T-helper 2 cell treated with Interferon-gamma antibody and Interleukin-4, amounts not matched to agents 5 μg/mL and 100 μg/mL, for 36 hours (primary cell): ENCODE measurements at places on chromosomes 4 and X.

DNA sequence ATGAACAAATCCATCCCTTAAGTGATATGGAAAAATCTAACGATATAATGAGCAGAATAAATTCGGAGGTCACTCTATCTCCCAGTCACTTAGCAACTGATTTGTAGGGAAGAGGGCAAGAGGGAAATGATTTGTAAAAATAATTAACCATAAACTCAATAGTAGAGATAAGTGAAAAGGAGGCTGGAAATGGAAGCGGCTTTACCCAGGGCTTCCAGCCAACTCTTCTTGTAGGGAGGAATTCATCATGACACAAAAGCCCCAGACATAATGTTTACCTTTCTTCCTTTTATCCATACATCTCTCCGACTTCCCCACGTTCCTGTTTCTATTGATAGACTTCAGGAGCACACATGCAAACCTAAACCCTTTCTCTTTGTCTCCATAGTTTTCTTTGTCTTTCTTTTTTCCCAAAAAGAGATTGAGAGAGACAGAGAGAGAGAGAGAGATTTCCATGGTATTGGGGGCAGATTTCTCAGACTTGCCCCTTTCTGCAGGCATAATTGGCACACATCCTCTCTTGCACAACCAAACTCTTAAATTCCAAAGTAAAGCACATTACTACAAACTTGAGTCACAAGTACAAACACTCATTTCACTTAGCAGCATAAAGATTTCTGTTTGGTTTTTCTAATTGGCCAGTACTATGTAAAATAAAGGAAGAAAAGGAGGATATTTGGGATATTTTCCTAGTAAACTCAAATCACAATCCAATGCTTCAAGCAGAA is 140.9 kb downstream of the MAPK10 start:
- DNase-seq = no peak

DNA sequence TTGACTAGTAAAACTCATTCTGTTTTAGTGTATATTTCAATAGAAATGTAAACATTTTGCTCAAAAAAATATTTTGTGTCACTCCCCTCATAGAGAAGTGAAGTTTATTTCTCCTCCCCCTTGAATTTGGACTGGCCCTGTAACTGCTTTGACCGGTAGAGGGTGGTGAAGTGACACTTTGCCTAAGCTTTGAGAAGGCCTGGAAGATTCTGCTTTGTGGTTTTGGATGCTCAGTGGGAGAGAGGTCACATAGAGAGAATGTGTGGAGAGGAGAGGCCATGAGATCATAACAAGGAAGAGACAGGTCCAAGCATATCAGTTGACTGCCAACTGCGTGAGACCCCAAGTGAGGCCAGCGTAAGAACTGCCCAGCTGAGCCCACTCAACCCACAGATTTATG is 19.1 kb upstream of the ARX start:
- no peak for DNase-seq

DNA sequence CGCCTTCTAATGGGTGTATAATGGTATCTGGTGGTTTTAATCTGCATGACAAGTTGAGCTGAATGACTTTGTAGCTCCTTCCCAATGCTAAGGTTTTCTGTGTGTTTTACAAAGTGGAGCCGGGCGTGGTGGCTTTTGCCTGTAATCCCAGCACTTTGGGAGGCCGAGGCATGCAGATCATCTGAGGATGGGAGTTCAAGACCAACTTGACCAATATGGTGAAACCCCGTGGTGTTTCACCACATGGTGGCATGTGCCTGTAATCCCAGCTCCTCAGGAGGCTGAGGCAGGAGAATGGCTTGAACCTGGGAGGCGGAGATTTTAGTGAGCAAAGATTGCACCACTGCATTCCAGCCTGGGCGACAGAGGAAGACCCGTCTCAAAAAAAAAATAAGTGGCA is 28.9 kb downstream of the ARFIP1 start:
- DNase-seq = no peak

DNA sequence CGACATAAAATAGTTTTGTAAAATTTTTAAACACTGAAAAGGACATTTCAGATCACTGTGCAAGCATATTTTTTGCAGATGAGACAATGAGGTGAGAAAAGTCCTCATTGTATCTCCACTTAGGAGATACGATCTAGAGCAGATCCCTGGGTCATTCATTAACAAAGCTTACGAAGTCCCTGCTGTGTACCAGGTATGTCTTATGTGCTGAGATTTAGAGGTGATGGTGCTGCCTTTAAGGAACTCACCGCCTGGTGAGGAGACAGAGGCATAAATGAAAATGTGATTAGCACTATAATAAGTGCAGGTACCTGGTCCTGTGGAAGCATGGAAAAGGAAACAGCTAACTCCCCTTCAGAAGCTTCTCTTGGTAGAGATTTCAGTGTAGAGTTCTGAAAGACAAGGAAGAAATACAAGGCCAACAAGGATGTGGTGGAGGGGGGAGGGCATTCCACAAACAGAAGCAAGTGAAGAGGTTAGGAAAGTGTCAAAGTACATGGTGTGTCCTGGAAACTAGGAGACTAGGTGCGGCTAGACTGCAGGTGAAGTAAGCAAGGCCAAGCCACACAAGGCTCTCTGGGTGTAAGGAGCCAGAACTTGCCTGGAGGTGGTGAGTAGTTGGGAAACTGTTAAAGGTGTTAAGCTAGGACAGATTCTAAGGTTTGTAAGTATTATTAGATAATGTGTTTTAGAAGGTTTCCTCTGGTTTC is 1.5 kb upstream of the NDNF start:
- no peak for DNase-seq

DNA sequence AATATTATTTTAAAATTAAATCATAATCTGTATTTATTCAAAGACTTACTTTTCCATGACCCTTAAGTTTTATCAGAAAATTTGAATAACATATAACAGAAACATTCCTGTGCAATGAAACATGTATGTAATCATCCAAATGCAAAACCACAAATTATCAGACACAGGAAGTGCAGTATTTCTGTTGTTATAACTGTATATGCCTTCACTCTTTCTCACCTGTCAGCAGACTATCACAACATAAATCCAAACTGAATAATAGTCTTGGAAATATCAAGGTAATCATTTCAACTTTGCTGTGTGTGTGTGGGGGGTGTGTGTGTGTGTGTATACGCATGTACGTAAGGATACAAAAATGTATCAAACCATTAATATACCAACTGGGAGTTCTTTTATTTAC is 285.9 kb downstream of the SLC7A11 start:
- DNase-seq = no peak
